ENCODE measurements at places on chromosomes 7 and 10.

DNA sequence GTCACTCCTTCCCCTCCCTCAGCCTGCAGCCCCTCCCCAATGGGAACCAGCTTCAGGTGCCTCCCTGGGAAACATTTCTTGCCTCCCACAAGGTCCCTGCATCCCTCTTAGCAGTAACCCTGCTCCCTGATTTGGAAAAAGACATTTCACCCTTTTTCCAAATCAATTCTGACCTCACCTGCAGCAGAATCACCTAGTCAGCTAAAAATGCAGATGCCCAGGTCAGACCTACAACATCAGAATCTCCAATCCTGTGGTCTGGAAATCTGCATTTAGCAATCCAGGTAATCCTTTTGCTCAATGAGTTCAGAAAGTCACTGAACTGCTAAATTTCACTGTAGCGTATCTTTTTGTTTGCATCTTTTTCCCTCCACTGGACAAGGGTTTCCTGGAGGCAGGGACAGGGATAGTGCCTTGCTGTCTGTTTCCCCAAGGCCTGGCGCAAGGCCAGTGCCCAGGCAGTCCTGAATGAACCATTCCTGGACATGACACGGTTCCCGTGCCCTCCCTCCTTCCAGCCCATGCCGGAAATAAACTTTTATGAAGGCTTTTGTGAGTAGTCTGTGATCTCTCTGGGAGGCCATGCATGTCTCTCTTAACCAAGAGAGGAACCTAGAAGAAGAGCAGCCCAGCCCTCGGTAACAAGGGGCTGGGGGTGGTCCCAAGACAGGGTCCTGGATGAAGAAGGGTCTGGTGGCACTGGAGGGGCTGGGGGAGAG is 44.0 kb downstream of the COL13A1 start:
- no peak for DNase-seq

- no peak for DNase-seq
These were observed 142.1 kb downstream of the CXCL12 start for GRCh38 chr10:44242826-44243225.

DNA sequence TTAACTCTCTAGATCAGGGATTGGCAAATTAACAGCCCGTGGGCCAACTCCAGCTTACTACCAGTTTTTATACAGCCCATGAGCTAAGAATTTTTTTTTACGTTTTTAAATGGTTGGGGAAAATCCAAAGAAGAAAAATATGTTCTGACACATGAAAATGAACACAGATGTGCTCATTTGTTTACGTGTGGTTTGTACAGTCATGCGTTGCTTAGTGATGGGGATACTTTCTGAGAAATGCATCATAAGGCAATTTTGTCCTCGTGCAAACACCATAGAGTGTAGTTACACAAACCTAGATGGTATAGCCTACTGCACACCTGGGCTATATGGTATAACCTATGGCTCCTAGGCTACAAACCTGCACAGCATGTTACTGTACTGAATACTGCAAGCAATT is 8.3 kb upstream of the SMKR1 start:
- no peak for DNase-seq

GRCh38 chr10:97329766-97330165 is 4.8 kb downstream of the FRAT2 start:
- DNase-seq, result no peak

DNA sequence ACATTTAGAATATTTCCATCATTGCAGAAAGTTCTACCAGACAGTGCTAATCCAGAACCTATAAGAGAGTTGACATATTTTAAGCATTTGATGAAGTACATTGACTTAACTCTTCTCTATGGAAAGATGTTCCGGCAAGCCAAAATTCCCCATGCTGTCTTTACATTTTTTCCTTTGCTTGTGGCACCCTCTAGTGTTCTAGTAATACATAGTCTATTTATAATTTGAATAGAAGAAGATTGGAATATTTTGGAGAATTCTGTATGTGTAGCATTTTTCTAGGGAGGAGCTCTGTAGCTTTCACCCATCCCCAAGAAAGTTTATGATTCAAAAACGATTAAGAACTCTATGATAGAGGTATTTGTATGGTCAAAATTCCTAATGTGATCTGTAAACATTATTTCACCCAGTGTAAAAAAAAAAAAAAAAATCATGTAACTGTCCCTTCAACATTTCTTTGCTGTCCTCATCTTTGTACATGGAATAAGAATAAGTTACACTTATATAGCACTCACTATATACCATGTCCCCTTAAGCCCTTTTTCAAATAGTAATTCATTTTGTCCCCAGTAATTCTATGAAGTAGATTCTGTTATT is 33.2 kb downstream of the NRF1 start:
- peak; percentile 65 for DNase-seq

DNA sequence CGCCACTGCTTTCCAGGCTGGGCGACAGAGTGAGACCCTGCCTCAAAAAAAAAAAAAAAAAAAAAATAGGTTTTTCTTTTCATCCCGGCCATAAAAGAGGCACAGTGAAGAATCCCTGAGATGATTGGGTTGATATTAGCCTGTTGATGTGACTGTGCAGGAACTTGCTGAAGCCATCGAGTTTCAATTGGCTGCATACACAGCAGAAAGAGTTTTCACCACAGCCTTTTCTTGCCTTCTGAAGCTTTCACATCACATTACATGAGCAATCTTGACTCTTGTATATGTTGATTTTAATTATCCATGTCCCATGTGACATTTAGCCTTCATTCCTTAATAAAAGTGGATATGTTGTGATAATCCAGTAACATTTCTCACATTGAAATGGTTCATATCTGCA is 14.9 kb upstream of the PLXDC2 start:
- DNase-seq, result no peak

DNA sequence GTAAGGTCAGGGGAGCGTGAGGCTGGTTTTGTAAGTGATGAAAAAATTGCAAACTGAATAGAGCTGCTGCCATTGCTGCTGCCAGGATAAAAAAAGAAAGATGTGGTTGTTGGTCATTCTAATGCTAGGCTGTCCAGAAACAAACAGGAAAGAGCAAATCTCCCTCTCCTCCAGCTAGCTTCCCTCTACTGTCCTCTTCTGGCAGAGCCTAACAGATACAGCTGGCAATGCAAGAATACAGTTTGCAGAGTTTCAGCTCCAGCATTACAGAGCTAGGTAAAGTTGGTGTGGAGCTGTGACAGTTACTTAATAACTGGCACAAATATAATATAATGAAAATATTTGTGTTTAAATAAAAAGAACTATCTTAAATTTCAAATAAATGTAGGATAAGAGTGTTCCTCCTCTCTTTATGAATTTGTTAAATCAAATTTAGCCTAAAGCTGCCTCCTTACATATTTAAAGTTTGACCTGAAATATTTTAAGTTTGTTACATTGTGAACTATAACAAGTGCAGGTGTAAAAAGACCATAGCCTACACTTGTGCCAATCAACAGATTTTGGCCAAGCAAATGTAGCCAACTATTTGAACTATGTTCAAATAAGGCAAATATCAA is 407.7 kb downstream of the SH2D4B start:
- DNase-seq, result no peak

GRCh38 chr10:99433378-99434020 is 3.1 kb upstream of the GOT1 start:
- DNase-seq, result no peak

GRCh38 chr7:105677817-105678573 is 96.7 kb upstream of the EFCAB10 start:
- no peak for DNase-seq

DNA sequence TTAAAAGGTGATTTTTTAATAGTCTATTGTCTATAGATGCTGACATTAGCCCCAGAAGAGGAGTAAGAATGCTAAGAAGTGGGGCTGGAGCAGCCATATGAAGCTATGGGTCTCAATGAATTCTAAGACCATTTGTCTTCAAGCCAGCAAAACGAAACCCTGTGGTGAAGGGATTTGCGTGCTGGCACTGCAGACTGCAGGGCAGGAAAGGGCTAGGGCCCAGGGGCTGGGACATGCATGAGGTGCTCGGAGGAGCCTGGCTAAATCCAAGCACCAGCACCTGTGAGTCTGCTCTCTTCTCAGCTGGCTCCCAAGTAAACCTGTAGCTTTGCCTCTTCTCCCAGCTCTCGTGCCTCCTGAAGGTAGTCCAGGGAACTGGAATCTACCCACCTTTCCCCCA is 1.3 kb upstream of the NDST2 start:
- no peak for DNase-seq

GRCh38 chr7:130554481-130554880 is 62.6 kb downstream of the MEST start:
- no peak for DNase-seq

GRCh38 chr7:22896917-22897316 is 74.3 kb upstream of the TOMM7 start:
- no peak for DNase-seq

GRCh38 chr10:89946106-89946505 is 244.7 kb downstream of the KIF20B start:
- DNase-seq, result no peak

DNA sequence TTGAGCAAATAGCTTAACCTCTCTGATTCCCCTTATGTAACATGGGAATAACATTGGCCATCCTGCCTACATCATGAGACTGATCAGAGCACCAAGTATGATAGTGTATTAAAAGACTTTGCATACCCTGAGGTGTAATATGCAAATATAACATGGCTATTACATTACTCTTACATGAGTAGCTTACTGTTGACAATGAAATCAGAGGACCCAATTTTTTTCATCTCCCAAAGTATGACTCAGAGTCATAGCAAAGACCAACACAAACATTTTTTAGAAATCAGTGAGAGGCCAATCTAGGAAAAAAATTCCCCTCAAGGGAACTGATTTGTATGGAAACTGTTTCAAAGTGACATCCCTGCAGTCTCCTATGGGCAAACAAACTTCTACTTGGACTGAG is 47.0 kb upstream of the TMEM140 start:
- no peak for DNase-seq

DNA sequence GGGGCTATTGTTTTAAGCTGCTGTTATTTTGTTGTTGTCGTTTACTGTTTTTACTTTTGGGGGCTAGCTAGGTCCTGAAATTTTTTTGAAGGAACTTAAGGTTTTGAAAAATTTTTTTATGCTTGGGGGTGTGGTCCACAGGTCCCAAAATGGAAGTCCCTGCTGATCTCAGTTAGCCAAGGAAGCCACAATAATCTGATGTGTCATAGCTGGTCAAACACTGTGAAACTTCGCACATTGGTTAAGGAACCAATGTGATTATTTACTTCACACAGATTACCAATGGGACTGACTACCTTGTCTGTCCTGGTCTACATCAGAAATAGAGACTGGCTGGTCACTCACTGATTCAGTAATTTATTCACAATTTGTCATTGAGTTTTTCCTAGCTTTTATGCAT is 29.5 kb upstream of the HYCC1 start:
- no peak for DNase-seq

- DNase-seq, result no peak
These were observed 209.6 kb downstream of the PTPRN2 start for GRCh38 chr7:158377800-158378623.

- DNase-seq, result no peak
These were observed 218.2 kb upstream of the IMMP2L start for GRCh38 chr7:111780527-111780926.

- DNase-seq, result no peak
These were observed 32.4 kb upstream of the RNF32 start for GRCh38 chr7:156608173-156608478.

DNA sequence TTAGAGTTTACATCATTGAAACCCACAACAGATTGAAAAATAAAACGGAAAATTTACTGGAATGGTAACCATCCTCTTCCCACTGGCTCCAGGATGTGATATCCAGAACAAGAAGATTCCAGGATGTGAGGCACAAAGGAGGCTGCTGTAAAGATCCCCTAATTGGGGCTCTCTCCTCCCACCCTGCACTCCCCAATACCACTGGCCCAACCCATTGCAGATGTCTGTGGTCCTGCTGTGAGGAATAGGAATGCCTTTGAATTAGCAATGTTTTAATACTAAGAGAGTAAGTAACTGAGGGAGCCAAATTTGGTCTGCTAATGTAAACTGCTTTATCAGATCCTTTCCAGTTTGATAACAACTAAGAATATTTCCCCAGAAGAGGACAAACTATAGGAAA is 225.9 kb upstream of the INHBA start:
- DNase-seq, result no peak
